ENCODE measurements at places on chromosomes 3 and 15.

GRCh38 chr3:37731895-37732294 lies 129.8 kb upstream of the CTDSPL start:
- no peak for DNase-seq

DNA sequence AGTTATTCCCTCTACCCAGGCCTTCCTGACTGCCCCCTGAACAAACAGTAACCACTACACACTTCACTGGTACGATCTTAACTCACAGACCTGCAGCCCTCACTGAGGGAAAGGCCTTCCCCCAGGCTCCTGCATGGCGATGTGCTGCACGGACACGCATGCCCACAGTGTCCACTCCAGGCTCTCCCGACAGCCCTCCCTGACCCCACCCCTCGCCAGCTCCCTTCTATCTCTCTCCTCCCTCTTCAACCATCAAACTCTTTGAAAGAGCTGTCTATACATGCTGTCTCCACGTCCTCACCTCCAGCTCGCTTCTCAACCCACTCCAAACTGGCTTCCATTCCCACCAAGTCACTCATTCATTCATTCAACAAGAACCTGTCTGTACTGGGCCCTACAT lies 3.9 kb downstream of the SCN5A start:
- peak; percentile 3 for DNase-seq

DNA sequence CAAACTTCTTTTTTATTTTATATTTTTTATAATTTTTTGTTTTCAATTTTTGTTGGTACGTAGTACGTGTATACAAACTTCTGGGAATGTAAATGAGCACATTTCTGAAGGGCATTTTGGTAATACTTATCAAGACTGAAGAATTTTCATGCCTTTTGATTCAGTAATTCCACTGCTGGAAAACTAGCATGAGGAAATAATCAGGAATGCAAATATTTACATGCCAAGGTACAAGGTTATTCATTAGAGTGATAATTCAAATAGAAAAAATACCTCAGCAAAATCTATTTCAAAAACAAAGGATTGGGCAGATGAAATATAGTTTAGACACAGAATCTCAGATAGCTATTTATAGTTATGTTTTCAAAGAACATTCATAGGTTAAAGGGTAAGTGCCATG lies 128.7 kb downstream of the DMXL2 start:
- DNase-seq = no peak

DNA sequence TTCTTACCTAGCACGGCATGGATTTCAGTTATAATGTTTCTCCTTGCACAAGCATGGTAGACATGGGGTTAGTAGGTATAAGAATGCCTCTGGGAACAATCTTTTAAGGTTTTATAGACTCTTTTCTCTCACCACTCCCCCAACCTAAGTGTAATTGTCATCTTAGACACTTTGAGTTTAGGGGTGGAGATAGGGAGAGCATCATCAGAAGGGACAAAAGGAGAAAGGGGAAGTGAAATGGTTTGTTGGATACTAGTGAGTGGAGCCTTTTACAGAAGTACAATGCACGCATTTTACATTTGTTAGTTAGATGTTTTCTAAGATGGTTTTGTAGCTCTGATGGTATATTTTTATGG lies 189.2 kb downstream of the TP63 start:
- DNase-seq = no peak

DNA sequence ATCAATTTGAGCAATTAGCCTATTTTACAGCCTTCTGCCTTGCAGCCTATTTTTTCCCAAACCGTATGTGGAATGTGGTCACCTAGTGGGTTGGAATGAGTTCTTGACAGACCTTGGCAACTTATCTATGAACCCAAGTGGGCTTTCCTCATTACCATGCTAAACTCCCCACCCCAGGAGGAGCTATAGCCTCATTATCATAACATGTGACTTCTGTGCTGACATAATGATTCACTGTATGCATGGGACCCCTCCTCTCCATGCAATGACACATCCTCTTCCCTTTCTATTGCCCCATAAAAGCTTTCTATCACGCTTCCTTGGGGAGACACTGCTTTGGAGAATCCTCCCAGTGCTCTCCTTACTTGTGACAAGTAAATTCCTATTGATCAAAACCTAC lies 83.5 kb upstream of the FHIT start:
- DNase-seq = no peak

- DNase-seq = no peak
Measured at GRCh38 chr3:7875925-7876324, 625.7 kb upstream of the LMCD1 start.

DNA sequence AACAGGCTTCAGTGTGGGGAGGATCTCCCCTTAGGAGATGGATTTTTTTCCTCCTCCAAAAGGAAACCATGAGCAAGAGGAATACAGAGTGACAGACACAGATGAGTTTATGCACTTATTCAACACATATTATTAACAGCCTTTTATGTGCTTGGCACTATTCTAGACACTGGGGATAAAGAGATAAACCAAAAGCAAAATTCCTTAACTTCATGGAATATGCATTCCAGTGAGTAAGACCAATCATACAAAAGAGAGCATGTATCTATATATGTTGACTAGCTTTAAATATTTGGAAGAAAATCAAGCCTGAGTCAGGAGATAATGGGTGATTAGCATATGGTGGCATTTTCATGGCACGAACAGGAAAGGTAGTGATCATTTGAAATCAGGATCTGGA lies 284.4 kb upstream of the RASGRP1 start:
- DNase-seq = no peak

DNA sequence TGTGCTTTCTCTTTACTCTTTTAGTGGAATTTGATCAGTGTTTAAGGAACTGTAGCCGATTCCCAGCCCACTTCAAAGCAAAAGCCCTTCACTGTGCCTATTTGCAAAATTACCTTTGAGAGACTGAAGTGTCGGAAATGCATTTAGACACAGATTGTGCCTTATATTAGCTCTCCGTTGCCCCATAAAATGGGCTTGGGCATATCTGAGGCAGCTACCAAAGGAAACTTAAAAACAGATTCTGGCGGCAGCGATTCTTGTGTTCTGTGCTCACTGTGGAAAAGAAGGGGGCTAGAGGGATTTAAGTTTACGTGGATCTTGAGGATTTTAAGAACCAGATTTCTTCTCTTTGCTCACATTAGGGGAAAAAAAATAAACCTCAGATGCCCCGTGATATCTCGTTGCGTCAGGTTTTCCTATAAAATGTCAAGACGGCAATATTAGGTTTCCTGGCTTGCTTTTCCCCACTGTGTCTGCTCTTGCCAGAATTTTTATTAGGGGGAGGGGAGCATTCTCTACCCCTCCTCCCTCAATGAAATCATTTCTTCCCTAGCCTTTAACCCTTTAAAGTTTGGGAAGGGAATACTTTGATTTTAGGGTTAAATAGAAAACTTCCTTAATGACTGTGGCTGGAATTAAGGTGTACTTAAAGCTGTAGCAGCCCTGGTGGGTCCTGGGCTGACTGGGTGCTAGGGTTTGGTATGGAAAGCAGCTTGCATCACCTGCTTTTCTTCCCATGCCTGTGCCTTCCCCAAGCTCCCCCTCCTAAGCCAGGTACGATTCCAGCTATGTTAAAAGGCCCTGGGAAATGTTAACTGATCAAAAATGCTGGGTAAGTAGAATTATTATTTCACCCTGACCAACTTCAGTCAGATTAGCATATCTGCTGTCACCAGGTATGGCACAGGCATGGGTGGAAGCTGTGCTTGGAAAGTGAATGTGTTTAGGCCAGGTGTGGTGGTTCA lies 73.8 kb downstream of the SMAD3 start:
- DNase-seq = no peak

DNA sequence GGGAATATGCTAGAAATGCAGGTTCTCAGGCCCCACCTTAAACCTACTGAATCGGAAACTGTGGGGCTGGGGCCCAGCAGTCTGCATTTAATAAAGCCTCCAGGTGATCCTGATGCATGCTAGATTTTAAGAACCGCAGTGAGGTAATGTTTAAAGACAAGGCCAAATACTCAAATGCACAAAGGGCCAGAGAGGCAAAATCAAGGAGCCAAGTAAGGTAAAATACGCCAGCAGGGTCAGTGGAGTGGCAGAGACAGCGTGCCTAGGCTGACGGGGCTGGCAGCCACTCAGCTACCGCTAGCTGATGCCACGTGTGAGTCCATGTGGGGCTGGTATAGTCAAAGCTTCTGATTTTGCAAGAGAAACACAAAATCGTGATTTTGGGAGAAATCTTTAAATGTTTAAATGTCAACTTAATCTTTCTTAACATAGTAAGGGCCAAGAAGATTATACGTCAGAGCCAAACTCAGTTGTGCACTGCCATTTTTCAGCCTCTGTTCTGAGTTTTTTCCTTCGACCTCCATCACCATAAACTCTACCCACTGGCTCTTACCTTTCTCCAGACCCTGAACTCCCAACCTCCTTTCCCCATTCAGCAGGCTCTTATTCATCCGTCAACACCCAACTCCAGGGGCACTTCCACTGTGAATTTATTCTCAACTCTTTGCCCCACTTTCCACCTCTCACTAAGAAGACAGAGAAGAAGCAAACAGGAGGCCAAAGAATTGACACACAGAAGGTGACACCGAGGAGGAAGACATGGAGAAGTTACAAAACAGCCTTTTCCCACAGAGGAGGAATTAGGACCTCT lies 136.6 kb upstream of the RAD18 start:
- no peak for DNase-seq

DNA sequence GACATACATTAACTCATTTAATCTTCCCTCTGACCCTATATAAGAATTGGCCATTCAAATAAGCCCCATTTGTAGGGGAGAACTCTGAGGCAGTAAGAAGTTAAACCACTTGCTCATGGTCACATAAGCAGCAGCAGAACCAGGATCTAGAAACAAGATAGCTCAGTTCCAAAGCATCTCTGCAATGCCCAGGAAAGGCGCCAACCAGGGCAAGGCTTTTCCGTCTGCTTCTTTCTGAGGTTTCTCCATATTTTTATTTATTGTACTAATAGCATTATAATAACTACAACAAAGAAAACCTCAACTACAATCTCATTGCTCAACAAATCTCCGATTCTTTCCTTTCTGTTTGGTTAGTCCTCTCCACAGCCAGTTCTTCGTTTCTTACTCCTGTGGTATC lies 4.3 kb upstream of the UBE2E2 start:
- no peak for DNase-seq

DNA sequence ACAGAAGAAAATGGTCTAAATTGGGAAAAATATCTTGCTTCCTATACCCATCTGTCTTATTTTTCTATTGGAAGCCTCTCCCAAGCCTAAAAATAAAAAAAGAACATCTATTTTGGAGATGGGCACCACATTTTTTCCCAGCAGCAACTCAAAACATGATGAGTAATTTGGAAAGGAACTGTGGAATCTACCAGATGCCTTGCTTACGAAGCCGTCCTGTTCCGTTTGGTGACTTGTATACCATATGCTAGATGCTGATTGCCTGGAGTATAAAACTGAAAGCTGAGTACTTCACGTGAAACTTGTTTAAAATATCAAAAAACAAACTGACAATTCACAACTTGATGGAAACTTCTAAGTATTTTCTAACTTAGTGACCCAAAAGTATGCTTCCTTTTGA lies 491.0 kb downstream of the ROBO2 start:
- DNase-seq = no peak

DNA sequence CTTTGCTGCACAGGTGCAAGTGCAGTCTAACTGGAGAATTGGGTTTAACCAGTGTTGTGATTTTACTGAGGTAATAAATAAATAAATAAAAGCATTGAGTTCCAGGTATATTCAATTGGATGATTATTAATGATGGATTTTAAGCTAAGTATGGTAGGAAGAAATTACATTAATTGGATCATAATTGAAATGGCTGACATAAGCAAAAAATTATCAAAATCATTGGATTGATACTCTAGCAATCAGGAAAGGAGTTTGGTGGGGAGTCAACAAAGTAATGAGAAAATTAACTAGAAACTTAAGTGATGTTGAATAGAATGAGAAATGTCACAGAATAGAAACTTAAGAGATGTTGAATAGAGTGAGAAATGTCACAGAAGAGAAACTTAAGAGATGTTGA lies 981.9 kb downstream of the SI start:
- no peak for DNase-seq

DNA sequence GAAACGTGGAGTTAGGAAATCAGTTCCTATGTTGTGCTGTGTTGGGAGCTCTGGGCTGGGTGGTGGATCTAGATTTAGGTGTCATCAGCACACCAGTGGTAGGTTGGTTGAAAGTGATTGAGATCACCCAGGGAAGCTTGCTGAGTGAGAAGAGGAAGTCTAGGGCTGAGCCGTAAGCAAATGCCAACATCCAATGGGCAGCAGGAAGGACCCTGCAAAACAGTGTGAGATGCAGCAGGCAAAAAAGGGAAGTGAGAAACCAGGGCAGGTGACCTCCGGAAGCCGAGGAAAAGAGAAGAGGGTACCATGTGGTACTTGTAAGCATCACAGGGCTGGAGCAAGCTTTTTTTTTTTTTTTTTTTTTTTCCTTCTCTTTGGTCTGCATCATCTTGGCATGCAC lies 15.9 kb upstream of the COPG1 start:
- DNase-seq = no peak

GRCh38 chr3:120355486-120355885 lies 6.3 kb upstream of the LRRC58 start:
- DNase-seq = no peak

GRCh38 chr3:21330293-21330692 lies 420.7 kb downstream of the ZNF385D start:
- DNase-seq = no peak

- DNase-seq = no peak
Measured at GRCh38 chr3:138043266-138044029, 33.5 kb downstream of the CLDN18 start.

- DNase-seq = no peak
Measured at GRCh38 chr3:2154621-2155020, 56.0 kb downstream of the CNTN4 start.

DNA sequence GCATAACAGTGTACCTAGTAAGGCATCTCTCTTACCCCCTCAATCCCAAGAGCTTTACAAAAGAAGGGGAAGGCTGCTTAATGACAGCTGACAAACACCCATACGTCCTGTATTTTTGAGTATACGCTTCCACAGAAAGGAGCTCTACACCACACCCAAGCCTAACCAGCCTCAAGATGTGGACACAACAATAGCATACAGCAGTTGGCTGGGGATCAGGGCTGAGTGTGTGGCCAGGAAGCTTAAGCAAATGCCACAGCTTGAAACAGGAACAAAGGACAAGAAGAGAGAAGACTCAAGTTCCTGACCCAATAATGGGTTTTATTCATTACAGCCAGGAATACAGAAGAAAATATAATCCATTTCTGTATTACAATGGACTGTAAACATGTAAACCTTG lies 6.9 kb downstream of the HEXA start:
- no peak for DNase-seq

DNA sequence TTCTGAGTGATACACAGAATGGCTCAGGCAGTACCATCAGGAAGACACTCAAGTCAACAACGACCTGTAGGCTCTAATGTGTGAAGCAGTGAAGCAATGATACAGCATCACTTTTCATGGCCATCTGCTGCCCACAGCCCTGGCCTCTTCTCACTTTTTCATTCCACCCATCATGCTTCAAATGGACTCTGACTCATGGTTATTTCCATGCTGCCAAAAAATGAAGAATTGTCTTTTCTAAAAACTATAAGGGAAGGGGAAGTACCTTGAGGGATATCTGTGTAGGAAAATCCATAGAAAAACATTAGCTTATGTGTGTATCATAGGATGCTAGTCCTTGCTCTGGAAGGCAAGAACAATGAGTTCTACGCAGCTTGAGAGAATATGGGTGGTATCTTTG lies 11.5 kb downstream of the HGD start:
- no peak for DNase-seq

GRCh38 chr15:33328106-33328505 lies 17.3 kb downstream of the RYR3 start:
- DNase-seq = no peak

- DNase-seq = no peak
Measured at GRCh38 chr3:162370141-162370540, 873.5 kb downstream of the OTOL1 start.
